ENCODE measurements at places on chromosomes 11 and 22.

DNA sequence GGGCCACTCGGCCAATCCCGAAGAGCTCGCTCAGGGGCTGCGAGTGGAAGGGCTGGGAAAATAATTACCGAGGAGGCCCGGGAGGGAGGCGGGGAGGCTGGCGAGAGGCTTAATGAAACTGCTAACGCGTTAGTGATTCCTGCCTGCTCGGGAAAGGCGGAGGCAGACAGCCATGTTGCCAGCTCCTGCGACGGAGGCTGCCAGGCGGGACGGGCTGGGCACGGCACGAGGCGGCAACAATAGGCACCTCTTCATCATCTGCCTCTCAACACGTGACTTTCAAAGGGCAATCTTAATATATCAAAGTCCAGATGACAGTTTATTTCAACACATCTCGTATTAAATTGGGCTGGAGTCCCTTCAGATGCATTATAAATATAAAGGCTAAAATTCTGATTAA lies 68.0 kb upstream of the TCF20 start:
- no peak for DNase-seq

GRCh38 chr22:39288135-39288898 lies 31.1 kb downstream of the RPL3 start:
- no peak for DNase-seq

GRCh38 chr11:93541884-93542810 lies 1.0 kb downstream of the SMCO4 start:
- DNase-seq: peak; percentile 58

DNA sequence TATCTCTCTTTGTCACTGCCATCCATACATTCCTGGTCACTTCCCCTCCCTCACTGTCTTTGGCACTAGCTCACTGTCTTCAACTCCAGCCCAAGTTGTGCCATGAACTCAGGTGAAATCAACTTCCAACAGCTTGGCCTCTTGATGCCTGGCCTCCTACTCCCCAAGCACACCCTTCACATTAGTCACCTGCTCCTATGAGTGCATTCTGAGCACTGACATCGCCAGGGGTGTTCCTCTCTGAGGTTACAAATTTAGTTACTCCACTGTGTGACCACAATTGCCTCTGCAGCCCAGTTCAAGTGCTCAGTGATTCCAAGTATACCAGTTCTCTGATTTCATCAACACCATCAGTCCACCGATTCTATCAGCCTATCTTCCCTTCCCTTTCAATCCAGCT lies 10.8 kb downstream of the DRD2 start:
- DNase-seq: no peak

DNA sequence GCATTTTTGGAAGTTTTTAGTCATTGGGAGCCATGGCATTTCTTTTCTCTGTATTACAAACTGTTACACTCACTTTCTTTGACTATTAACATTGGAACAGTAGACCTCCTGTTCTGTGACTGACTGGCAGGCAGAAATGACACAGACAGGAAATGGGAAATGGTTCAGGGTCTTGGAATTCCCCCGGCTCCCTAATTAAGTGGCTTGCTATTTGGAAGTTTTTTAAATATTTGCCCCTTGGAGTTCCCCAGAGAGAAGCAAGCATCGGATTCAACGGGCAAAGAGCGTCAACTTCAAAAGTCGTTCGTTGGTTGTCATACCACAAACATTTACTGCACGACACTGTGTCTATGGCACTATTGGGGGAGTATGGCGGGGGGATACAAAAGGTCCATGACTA lies 1.1 kb upstream of the BIRC2 start:
- peak; percentile 47 for DNase-seq

All from activated naive CD4-positive, alpha-beta T cell treated with anti-CD3 and anti-CD28 coated beads for 36 hours (primary cell).